Adipocyte (in vitro differentiated cells): ENCODE measurements at places on chromosomes 6 and 20.
A peak's percentile ranks its signal among the peaks of the same experiment; 100 is the strongest.

DNA sequence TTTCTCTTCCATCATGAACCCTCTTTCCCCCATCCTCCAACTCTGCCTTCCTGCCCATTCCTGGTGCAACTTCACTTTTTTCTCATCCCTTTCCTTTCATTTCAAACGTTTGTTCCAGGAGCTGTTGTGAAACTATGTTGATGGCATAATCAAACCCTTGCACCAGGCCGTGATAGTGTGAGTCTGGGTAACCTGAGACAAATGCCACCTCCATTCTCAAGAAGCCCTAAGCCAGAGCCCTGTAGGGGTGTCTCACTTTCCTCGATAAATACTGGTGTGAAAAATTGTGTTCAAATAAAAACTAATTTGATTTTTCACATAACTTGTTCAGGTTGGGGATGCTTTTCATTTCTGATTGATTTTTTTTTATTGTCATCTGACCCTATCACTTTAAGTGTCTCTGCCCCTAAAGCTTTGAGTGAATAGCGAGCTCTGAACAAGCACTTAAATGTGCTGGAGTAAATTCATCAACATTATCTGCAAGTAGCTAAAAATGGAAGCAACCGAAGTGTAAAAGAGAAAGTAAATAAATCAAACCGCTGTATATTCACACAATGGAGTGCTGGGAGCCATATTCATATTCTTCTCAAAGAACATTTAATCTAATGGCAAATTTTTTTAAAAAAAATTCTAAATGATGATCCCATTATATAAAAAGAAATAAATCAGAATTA is 303.1 kb upstream of the CDYL start:
- no peak for DNase-seq

- DNase-seq, result peak; percentile 18
Measured at GRCh38 chr6:104483225-104483834, 376.4 kb downstream of the HACE1 start.

DNA sequence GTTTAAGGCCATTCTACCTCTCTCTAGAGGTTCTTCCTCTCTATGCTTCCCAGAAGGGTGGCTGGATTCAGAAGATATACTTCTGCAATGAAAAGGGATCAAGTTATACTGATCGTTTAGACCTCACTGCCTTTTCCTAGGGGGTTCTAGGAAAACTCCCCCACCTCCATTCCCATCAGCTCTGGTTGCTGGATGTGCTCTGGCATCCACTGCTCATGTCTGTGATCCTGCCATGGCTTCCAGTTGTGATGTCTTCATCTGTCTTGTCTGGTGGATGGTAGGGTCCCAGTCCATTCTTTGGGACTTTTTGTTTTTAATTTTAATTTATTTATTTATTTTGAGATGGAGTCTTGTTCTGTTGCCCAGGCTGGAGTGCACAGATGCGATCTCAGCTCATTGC is 118.4 kb downstream of the BTBD3 start:
- no peak for DNase-seq

GRCh38 chr20:51763965-51764602 is 4.1 kb downstream of the ATP9A start:
- peak; percentile 10 for DNase-seq

DNA sequence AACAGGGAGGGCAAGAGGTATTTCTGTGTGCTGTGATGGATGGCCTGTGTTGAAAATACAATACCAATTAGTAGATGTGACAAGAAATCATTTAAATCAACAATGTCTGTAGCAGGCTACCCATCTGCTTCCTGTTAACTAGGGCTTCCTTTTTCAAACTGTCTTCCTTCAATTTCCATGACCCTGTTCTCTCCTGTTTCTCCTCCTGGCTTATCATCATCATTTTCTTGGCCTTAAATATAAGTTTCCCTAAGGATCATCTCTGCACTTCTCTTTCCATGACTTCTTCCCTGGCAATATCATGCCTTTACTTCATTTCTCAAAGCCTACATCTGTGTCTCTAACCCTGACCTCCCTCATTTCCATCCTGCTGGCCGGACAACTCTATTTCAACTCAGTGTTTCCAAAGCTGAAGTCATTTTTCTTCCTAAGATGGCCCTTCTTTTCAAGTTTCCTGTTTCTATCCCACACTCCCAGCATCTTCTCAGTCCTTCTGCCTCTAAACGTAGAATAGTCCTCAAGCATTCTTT is 18.2 kb downstream of the ZC2HC1B start:
- DNase-seq, result no peak

GRCh38 chr6:138285800-138286199 is 67.5 kb upstream of the PBOV1 start:
- DNase-seq, result no peak

- DNase-seq, result no peak
Measured at GRCh38 chr20:33773412-33774089, 37.6 kb upstream of the CHMP4B start.

- DNase-seq, result no peak
Measured at GRCh38 chr20:46119028-46119546, 973 bp downstream of the CD40 start.

DNA sequence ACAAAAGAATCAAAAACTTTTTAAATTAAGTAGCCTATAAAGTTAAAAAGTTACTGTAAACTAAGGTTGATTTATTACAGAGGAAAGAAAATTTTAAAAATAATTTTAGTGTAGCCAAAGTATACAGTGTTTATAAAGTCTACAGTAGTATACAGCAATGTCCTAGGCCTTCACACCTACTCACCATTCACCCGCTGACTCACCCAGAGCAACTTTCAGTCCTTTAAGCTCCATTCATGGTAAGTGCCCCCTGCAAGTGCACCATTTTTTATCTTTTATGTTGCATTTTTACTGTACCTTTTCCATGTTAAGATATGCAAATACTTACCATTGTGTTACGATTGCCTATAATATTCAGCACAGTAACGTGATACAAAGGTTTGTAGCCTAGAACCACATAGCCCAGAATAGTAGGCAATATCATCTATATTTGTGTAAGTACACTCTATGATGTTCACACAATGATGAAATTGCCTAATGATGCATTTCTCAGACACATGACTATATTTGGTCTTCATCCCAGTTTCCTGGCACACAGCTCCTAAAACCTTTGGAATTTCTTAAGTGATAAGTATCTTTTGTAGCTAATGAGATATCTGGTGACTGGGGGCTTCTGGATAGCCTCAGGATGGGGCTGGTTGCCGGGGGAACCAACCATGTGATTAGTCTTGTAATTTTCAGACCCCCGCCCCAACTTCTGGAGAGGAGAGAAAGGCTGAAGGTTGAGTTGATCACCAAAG is 111.0 kb downstream of the MRPL14 start:
- DNase-seq, result peak; percentile 37

GRCh38 chr6:75778757-75779156 is 29.7 kb downstream of the MYO6 start:
- no peak for DNase-seq

GRCh38 chr6:101478891-101479290 is 85.4 kb downstream of the GRIK2 start:
- DNase-seq, result peak; percentile 51

DNA sequence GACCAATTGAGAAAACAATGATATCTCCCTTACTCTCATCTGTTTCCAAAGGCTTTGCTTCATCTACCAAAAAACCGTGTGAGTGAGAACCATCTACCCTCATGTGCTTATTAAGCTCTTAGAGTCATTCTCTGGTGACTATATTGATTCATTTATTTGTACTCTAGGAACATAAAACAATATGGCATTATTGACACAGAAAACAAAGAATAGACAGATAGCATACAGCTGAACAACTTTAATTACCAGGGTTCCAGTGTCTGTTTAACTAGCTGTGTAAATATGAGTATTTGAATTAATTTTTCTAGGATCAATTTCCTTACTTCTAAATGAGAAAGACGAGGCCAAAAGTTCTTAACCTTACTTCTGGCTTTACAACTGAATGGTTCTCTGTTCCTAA is 31.3 kb upstream of the HEY2 start:
- DNase-seq, result no peak

- DNase-seq, result no peak
Measured at GRCh38 chr6:158027590-158028285, 46.1 kb downstream of the SYNJ2 start.

DNA sequence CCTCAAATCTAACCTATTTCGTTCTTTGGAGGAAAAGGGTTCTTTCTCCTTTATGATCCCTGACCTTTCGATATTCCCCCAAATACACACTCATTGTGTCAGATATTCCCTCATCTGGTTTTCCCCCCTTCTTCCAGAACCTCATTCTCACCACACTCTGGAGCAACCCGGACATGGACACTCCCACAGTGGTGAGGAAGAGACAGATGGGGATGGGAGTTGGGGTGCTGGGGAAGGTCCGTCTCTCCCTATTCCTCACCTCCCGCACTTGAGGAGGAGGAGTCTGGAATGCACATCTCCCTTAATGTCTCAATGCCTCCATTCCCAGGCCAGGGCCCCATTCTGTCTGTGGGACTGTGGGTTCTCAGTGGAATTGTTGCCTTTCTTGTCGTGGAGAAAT is 1.3 kb downstream of the SLC39A7 start:
- DNase-seq, result no peak

- DNase-seq, result no peak
Measured at GRCh38 chr6:118511930-118512715, 36.0 kb upstream of the PLN start.

DNA sequence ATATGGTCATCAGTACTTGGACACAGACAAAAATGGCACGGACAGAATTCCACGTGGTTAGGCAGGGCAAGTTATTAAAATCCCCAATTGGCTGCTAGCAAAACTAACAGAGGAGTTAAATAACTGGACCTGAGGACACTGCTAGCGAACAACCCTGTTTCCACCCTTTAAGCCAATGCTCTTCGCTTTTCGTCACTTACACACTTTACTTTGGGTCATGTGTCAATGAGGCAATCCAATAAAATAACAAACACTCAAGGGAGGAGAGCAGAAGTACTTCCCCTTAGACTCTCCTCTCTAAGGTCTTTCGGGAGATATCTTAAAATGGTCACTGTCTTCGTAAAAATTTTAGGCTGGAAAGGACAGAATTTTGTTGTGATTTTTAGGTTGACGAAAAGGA is 68.6 kb downstream of the LCA5 start:
- DNase-seq, result no peak
